ENCODE measurements at places on chromosomes 6 and 20. TPM values are rescaled to one million over a fixed set of nuclear protein-coding genes. Genes with fewer than 3 reads are reported as not detected.

DNA sequence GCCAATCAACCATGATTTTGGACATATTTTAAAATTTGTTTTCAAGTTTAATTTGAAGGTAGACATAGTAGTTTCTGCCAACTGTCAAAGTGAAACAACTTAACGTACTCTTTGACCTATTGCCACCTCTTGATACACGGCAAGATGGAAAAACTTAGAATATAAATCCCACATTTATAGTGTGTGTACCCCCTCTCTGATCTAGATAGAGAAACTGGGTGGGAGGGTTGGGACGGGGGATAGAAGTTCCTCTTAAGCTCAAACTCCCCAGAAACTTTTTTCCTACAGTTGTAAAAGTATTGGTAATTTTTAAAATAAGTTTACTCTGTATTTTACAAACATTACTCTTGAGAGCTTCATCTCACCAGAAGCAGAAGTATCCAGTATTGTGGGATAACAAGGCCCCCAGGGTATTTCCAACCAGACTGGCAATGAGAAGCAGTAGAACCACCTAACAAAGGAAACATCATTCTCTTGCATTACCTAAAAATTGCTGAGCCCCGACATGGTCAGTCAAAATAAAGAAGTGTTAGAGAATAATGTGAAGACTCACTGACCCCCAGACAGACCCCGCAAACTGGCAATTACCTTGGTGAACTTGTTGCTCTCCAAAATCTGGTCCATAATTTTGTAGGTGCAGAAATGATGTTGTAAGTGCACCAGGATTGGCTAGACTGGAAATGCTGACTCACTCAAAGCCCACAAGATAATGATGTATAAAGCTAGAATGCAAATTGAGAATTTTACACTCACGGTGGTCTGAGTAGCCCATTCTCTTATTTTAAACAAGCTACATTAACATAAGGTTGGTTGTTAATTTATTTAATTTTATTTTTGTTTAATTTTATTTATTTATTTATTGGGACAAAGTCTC is 74.7 kb upstream of the TNFAIP3 start:
- no peak for DNase-seq

- DNase-seq = no peak
Measured at GRCh38 chr6:57183336-57183735, 11.2 kb downstream of the BAG2 start.

DNA sequence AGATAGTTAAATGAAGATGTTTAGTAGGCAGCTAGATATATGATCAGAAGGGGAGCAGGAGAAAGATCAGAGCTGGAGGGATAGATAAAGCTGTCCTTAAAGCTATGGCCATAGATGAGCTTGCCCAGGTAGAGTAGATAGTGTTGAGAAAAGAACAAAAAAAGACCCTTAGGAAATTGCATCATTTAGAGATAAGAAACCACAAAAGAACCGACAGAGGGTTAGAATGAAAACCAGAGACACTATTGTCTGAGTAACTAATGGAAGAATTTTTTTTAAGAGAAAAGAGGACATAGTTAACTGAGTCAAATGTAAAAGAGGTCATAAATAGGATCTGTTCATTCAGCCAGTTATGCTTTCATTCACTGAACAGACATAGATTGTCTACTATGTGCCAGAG is 101.8 kb downstream of the TNFAIP3 start:
- no peak for DNase-seq

DNA sequence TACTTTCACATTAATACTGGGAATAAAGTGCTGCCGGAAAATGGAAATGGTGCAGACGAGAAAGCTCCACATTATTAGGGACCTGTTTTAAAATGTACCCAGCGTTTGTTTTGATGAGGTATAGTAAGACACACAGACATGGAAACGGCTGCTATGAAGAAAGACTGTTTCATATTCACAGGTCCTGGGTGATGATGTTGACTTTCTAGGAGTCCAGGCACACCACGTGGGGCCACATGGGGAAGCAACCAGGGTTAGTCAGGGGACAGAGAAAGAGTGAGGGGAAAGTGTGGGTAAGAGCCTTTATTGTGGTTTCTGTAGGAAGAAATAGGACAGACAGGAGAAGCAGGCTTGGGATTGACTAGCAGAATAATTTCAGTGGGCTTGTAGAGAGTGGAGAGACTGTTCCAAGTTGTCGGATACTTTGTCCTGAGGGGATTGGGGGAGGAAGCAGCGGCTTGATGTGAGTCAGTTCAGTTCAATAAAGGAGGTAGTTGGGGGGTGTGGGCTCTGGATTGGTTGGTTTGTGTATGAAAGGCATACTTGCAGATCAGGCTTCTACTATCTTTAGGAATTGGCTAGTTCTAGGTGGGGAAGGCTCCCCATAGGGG is 112.0 kb upstream of the MCHR2 start:
- DNase-seq = no peak

DNA sequence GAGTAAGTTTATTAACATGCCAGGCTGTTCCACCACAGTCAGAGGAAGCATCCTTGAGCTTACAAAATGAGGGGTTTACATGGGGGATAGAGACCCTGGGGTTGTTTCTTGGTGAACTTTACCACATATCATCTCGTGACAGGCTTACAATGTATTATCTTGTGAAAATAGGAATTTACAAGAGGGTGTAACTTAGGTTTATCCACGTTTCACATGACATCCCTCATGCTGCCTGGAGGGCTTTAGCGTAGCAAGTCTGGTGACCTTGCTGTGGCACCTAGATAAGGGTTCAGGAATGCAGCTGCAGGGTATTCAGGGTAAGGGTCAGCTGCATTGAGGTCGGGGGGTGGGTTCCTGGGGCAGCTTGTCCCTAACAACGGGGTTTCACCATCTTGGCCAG is 154.6 kb upstream of the ARG1 start:
- no peak for DNase-seq

DNA sequence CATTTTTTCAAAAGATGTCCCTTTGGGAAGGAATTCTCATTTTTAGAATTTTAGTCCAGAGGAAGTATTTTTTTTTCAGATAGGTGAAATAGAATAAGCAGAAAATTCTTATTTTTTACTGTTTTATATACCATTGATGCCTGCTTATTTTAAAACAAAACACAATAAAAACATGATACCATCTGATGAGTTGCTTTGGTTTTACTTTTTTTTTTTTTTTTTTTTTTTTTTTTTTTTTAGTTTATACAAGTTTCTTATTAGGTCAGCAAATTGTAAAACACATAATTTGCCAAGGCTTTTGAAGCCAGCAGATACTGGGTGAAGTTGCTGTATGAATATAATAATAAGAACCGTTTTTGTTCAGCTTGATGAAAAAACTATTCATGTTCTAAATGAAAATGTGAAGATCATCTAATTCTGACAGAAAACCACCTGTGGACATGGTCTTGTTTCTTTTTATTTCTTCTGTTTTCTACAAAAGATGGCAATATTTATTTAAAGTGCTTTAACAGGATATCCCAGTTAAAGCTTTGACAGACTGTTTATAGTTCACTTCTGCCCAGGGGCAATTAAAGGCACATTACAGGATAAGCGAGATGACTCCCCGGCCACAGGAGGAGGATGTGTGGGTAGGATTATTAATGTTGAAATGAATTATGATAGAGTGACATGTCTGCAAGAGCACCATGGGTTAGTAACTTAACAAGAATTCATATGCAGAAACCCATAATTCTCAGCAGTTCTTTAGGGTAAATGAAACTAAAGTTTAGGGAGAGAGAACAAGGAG is 31.1 kb downstream of the MYB start:
- no peak for DNase-seq

DNA sequence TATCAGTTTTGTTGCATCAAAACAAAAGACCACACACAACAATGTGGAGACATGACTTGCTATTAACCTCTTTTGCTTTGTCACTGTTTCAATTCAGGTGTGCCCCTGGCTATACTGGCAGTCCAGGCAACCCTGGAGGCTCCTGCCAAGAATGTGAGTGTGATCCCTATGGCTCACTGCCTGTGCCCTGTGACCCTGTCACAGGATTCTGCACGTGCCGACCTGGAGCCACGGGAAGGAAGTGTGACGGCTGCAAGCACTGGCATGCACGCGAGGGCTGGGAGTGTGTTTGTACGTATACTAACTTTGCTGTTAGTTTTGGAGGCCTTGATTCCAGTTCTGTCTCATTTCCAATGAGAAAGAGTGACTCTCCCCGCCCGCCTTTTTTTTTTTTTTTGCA is 356.9 kb downstream of the ARHGAP18 start:
- DNase-seq = no peak

The FBXO30 gene
- polyA plus RNA-seq = 11.4 TPM

All from left renal cortex interstitium (tissue), 4 donors.